Cortex of kidney (tissue), 1 donor: ENCODE measurements at places on chromosomes 7 and 10.

DNA sequence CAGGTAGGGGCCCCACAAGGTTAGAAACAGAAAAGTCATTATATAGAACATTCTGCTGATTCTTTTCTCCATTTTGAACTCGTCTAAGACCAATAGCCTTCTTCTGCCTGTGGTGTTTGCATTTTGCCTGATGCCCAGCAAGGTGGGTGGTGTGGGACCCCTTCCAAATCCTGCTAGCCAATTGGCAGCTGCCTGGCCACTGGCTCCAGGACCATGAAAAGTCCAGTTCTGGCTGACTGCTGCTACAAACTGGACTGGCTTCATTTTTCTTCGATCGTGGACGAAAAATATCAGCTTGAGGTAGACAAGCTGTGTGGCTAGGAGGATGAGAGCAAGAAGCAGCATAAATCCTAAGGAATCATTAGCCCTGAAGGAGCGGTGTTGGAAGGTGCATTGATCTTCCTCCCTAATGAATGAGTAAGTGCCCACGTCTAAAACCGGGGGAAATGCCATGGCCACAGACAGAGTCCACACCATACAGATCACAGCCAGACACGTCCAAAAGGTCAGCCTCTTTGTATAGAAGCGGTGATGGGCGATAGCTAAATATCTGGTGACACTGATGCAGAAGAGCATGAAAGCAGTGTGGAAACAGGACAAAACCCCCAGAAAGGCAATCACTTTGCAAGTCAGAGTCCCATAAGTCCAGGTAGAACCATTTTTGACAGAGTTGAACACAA is 2.7 kb downstream of the GPR85 start:
- no peak for DNase-seq

- DNase-seq = no peak
These were observed 489.2 kb upstream of the KCND2 start for GRCh38 chr7:119783799-119784198.

- DNase-seq = no peak
These were observed 24.4 kb downstream of the RALA start for GRCh38 chr7:39647816-39648215.

DNA sequence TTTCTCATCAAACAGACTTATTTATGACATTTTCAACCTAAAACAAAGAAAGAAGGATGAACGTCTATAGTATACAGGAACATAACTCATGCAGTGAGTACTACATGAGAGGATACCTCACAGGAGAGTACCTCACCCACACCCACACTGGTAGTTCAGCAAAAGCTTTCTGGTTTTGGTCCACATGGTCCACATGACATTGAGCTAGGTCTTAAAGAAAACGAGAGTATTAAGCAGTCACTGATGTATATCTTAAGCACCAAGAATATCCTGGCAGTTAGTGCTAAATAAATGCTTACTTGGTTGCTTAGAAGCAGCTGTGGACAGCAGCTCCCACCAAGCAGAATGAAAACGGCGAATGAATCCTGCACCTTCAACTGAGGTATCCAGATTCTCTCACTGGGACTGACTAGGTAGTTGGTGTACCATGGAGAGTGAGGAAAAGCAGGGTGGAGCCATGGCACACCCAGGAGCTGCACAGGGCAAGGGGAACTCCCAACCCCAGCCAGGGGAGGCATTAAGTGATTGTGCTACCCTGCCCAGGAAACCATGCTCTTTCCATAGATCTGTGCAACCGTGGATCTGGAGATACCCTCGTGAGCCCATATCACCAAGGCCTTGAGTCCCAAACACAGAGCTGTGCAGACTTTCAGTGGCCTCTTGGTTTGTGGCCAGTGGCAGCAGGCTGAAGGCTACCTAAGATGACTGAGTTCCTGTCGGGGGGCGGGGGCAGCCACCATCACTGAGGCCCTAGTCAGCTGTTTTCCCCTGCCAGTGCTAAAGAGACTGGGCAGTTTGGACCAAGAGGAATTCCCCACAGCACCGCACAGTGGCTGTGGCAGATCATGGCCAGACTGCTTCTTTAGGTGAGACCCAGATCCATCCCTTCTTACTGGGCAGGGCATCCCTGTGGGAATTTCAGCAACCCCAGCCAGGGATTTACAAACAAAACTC is 143.4 kb downstream of the SGMS1 start:
- DNase-seq = no peak

GRCh38 chr7:115676080-115676479 is 354.5 kb downstream of the TFEC start:
- DNase-seq = no peak

DNA sequence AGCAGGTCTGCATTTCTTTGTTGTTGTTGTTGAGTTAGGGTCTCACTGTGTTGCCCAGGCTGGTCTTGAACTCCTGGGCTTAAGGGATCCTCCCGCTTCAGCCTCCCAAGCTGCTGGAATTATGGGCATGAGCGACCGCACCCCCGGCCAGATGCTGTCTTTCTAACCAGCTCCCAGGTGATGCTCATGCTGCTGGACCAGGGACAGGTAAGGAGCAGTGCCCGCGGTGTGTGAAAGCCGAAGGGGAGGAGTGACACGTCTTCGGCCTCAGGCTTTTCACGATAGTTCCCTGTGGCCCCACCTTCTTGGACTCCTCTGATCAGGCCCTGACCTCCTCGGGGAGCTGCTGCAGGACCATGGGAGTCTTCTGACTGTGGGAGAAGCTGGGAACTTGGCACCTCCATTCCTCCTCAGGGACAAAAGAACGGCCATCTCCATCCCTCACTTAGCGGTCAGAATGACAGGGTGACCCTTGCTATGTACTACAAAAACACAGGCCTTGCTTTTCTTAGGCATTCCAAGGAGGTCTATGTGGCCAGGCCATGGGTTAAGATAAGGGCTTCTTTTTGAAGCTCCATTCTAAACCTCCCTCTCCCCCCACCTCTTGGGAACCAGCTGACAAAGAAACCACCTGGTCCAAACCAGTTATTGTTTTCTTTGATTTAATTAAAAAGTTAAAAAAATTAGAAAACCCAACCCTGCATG is 5.5 kb downstream of the SFRP5 start:
- no peak for DNase-seq

DNA sequence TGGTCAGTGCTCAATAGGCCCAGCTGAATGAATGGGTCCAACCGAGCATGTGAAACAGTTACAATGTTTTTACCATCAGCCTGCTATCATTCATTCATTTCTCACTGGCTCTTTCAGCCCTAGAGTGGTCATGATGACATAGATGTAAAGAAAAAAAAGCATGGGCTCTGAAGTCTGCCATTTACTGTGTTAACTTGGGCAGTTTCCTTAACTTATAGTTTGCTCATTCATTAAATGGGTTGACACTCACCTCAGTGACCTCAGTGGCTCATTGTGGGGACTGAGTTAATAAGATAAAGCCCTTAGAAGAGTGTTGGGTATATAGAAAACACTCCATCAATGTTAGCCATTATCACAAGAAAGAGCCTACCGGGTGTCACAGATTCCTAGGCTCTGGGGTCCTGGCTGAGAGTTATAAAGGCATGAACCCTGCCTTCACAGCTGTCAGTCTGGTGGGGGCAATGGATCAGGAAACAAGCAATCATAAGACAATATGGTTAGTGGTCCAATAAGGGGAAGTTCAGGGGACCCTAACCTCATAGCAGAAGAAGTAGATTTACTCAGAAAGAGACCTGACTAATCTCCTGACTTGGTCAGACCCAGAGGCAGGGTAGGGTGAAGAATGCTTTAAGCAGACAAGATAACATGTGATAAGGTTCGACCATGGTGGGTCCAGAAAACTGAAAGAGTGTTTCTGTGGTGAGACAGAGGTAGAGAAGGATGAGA is 29.7 kb upstream of the GPAM start:
- no peak for DNase-seq

DNA sequence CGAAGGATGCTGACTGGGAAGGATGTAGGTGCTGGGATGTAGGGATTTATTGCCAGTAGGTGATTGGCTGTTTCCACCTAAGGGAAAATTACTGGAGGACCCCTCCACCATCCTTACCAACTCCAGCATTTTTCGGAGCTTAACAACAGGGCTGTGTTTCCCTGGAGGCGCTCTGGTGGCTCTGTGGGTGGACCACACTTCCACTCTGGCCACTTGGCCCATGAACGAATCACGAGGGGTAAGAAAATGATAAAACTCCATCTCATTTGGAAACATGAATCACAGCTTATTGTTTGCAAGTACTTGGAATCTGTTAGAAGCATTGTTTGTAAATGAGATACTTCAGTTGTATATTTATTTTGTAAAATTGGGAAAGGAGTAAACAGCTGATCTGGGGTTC is 3.0 kb downstream of the DOCK1 start:
- no peak for DNase-seq

- DNase-seq = no peak
These were observed 167.1 kb downstream of the SEMA3D start for GRCh38 chr7:85019778-85020177.

DNA sequence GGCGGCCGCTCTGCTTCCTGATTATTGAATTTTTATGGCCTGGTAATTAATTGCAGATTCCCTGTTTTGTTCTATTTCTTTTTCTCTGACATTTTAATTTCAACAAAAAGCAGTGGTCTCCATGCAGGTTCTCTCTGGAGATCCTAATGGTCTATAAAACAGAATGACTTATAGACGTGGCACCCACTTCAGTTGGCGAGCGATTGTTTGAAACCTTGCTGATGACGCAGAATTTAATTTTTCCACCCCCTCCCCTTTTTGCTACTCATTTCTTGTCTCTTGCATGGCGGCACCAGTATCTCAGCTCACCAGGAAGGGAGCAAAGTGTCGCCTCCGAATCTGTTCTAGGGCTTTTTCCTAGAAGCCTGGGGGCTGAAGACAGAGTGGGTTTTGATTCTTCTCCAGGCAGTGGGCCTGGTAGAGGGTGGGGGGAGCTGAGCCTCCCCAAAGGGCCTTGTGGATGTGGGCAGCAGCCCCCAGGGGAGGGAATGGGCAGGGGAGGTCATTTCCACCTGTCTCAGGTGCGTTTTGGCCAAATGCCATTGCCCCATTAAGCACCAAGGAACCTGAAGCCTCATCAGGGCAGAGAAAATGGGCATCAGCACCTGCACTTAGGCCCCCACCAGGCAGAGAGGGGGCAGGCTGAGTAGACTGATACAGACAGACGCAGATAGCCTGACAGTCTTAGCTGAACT is 3.5 kb upstream of the COMTD1 start:
- DNase-seq = no peak

DNA sequence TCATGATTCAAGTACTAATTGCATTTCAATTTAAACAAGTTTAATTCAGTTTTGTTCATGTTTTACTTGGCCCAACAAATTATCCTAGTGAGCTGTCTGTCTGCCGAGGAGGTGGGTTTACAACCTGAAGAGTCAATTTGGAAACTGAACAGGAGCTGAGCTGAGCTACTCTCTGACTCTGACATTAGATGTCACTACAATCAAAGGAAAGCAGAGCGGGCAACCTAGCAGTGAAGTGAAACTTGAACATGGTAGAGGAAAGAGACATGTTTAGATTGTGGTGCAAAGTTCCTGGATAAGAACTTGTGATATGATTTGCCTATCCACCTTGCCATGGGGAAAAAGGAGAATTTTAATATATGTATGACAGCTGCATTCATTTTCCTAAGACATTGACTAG is 9.6 kb upstream of the AGR3 start:
- DNase-seq = no peak
